ENCODE measurements at places on chromosomes 13 and 19. TPM values are rescaled to one million over a fixed set of nuclear protein-coding genes. Genes with fewer than 3 reads are reported as not detected.

DNA sequence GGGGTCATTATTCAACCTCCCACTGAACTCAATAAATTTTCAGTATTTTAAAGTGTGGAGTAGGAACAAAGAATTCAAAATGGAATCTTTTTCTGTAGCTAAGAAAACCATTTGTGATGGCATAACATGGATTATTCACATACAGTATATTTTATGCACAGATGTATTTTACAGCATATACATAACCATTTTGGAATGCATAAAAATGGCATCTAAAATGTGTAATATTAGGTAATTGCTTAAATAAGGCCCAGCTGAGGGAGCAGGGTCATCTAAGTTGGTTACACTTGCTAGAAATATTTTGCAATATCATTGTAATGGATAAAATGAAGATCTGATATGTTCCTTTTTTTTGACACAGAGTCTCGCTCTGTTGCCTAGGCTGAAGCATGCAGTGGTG lies 146.9 kb downstream of the LMO7 start:
- no peak for DNase-seq

KLHL1 gene
- not detected for total RNA-seq

RGL3 gene
- total RNA-seq, result not detected

DNA sequence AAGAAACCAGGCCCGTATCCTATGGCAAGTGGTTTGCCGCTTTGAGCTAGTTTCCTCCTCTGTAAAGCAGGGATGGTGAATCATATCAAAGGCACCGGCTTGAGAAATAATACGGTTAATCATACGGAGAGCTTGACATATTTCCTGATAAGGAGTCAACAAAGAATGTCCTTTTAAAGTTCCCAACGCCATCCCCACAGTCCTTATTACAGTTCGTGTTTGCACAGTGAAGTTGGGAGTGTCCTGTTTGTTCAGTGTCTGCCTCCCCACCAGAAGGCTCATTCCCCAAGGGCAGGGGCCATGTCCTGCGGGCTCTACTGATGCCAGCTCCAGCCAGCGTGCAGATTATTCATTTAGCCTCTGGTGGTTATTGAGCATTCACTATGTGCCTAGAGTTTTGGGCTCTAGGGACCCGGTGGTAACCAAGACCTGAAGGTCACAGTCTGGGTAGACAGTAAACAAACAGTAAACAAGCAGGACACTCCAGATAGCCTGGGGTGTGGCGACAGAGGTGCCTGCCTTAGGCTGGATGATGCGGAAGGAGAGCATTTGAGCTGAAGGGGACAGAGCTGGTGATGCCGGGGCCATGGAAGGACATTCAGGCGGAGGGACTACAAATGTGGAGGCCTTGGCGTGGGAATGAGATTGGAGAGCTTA lies 6.3 kb downstream of the GRAMD1A start:
- DNase-seq, result no peak

DNA sequence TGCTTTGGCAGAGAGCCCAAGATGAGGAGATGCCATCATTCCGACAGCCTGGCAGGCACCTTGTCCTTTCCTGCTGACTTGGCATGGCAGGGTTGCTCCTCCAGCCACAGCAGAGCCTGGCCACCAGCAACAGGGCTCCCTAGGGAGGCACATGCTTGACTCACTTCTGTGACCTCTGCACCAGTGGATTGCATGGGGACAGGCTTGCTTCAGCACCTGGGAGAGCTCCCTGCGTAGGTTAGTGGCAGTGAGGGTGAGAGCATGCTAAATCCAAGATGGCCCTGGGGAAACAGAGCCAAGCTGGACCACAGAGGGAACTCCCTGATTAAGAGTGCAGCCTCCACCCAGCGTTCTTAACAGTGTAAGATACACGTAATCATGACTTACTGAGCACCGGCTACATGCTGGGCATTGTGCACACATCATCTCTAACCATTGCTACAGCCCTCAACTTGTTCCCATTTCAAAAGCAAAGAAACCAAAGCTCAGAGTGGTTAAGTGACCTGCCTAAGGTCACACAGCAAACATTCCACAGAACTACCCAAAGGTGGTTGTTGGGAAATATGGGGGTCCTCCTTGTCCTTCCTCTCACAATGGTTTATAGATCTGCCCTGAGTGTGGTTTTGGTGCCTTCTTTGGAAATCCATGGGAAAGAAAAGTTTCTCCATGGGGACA lies 116.6 kb upstream of the UQCRFS1 start:
- no peak for DNase-seq

B9D2 gene
- 21.1 TPM for total RNA-seq

FDX2 gene
- total RNA-seq, result 1.2 TPM

- no peak for DNase-seq
These were observed 10.2 kb downstream of the LRP3 start for GRCh38 chr19:33204136-33204973.

DNA sequence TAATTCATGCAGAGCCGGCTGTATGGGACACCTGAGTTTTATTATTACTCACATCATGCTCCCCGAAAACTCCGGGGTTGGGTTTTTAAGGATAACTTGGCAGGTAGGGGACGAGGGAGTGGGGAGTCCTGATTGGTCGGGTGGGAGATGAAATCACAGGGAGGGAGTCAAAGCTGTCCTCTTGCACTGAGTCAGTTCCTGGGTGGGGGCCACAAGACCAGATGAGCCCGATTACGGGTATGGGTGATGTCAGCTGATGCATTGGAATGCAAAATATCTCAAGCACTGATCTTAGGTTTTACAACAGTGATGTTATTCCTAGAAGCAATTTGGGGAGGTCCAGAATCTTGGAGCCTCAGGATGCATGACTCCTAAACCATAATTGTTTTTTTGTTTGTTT lies 18.6 kb upstream of the COG3 start:
- DNase-seq, result no peak

DNA sequence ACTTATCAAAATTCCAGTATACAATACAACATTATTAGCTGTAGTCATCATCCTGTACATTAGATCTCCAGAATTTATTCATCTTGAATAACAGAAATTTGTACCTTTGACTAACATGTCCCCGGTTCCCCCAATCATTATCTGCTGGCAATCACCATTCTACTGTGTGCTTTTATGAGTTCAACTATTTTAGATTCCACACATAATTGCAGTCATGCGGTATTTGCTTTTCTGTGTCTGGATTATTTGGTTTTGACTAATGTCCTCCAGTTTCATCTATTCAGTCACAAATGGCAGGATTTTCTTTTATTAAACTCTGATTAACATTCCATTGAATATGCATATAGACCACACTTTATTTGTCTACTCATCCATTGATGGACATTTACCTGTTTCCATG lies 530.7 kb upstream of the SLITRK1 start:
- no peak for DNase-seq

DNA sequence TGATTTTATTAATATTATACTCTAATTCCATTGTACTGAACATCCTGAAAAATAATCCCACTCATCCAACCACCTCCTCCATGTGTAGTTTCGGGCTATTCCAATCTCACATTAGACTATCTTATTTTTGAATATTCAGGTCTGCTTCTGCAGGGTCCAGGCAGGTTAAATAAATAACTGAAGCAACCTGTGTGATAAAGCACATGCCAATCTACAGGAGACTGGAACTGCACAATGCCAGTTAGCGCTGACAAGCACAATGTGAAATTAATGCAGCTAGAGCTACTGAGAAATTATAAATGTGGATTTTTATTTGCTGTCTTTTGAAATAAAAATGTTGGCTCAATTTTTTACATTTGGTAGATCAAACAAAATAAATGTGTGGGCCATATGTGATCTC lies 540.1 kb upstream of the ATXN8OS start:
- no peak for DNase-seq

DNA sequence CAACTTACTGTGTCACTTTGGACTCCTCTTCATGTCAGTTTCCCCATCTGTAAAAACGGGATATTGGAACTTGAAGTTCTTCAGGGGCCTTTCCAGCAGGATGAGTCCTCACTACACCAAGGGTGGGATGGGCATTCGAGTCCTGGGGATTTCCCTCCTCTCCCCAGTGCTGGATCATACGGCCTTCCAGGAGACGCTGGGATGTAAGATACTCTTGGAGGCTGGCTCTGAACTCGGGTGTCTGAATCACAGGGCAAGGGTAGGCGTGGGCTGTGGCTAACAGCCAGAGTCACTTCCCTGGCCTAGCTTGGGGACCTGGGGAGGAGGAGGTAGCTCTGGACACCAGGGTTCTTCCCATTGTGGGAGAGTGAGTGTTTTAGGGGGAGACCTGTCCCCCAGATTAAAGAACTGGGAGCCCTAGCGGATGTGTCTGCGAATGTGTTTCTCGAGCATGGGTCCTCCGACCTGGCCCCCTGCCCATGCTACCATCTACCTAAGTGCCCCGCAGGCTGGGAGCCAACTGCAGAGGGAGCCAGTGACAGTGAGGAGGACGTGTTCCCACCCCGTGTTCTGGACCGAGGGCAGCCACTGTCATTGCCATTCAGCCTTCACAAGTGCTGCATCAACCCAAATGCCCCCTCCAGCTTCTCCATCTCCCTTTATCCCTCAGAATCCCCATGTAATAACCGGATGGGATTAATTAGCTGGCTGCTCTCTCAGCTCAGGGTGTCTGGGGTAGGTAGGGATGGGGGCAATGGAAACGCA lies 2.4 kb upstream of the CYTH2 start:
- DNase-seq, result no peak

GRCh38 chr13:111474136-111475002 lies 153.9 kb downstream of the TEX29 start:
- DNase-seq, result peak; percentile 23

DNA sequence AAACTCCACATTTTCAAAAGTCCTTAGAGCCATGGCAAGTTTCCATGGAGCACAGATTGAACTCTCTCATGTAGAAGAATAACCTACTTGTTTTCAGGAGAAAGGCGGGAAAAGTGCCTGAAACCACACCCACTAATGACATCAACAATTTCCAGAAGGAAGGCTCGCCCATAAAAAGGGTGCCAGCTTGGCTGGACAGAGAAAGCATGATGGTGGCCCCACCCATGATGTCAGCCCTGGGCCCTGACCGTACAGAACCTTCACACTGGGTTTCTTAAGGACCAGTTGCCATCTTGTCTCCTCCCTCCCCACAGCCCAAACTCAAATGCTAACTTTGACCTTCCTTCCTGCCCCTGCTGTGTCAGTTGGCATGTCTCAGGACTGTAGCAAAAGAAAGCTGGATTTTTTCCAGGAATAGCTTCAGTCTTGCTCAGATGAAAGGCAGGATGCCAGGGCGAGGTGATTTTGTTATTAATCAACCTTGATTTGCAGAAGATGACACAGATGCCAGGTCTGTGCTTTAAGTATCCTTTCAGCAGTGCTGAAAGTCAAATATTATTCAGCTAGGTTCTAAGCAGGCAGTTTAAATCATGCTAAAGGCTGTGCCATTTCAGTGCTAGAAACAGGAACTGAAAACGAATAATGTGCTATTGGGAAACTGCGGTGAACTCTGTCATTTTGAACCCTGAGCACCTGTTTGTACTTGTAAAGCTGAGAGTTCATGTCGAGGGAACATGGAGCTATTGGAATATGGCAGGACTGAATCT lies 89.5 kb upstream of the RFC3 start:
- no peak for DNase-seq

GRCh38 chr19:41999071-41999877 lies 5.2 kb upstream of the ATP1A3 start:
- DNase-seq, result peak; percentile 13

- DNase-seq, result no peak
These were observed 354.9 kb downstream of the PCDH9 start for GRCh38 chr13:66875264-66875663.

CCL25 gene
- not detected for total RNA-seq

ZNF534 gene
- not detected for total RNA-seq

DNA sequence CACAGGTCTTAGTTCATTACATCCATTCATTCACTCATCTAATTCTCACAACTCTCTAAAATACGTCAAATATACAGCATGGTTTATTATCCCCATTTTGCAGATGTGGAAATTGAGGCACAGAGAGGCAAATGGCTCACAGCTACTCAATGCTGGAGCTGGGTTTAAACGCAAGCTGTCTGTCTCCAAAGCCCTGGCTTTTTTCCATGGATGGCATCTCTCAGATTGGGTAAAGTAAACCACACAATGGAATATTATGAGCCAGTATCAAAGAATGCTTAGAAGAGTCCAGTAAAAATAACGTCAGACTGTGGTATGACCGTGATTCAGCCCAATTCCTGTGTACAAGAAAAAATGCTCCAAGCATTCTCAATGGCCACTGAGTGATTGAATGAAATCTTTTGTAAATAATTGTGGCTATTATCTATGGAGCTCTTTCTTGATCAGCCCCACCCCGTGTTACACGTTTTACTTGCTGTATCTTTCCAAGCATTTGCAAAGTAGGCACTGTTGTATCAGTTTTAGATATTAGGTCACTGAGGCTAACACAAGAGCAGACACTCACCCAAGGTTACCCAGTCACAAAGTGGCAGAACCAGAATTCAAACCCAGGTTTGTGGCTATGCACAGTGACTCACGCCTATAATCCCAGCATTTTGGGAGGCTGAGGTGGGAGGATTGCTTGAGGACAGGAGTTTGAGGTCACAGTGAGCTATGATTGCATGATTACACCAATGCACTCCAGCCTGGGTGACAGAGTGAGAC lies 5.5 kb upstream of the ACP7 start:
- DNase-seq, result no peak

DNA sequence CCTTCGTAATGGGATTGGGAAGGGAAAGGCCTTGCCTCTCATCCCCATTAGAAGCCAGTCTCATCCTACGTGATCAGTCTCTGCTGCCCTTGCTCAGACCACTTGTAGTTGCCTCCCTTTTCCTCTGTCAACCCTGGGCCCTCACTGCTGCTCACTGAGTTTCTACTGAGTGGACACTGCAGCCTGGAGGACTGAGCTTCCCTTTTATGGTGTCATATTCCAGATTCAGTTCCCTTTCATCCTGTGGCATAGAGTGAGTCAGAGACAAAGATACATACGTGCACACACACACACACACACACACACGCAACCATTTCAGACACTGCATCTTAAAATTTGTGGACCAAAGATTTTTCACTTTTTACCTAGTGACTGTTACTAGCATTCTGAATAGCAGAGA lies 56.6 kb downstream of the COG3 start:
- no peak for DNase-seq

ZNF556 gene
- total RNA-seq, result not detected

DNA sequence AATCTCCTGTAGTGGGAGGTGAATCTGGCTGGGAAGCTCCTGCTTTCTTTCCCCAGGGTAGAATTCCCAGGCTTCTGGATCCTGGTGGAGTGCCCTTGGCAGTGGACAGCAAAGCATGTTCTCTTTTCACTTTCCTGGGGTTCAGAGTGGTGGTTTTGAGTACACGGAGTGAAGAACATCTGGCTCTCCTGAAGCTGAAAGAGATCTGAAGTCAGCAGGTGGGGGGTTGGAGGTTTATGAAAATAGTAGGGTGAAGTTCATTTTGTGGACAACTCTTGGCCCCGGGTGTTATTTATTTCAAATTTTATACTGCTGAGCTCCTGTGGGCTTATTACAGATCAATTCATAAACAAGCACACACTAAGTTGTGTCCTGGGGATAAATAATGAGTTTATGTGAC lies 497.3 kb downstream of the KLF5 start:
- no peak for DNase-seq

GRCh38 chr19:42132030-42132628 lies at the start of gene POU2F2:
Gene POU2F2 (minus strand): TSS chr19:42132446. CDS start chr19:42132411, 35 bp downstream.
- peak; percentile 86 for DNase-seq

DNA sequence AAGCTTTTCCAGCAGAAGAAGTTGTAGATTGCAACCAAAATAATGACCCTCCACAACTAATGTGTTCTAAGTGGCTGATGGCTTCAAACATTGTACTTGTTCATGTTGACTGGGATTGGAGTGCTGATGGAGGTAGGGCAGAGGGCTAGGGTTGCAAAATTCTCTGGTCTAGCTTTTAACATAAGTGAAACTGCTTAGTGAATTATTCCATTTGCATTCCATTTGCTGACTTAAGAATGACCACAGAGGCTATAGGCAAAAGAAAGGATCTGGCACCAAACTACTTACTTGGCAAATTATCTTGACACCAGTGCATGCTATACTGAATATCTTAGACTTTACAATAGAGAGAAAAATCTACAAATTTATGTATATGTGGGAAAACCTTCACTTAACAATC lies 287.0 kb downstream of the FGF9 start:
- no peak for DNase-seq

All from CD4-positive, alpha-beta T cell (primary cell).